Stimulated activated CD4-positive, alpha-beta T cell treated with anti-CD3 and anti-CD28 coated beads, Interleukin-1b, Interleukin-23, amount 100 ng/mL, for 4 hours (primary cell): ENCODE measurements at places on chromosomes 6 and 20.
A peak's percentile ranks its signal among the peaks of the same experiment; 100 is the strongest.

- DNase-seq: no peak
Observed at GRCh38 chr6:152471456-152472265, 165.5 kb downstream of the SYNE1 start.

DNA sequence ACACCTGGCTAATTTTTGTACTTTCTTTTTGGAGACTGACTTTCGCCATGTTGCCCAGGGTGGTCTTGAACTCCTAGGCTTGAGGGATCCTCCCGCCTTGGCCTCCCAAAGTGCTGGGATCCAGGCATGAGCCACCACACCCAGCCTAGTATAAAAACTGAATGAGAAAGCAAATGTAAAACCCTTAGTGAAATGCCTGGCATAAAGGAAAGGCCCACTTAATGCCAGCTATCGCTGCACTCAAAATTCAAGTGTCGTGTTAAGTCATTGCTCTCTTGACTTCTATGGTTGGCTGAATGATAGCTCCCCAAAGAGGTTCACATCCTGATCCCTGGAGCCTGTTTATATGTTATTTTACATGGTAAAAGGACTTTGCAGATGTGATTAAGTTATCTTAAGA, 54.4 kb upstream of the PNRC1 start:
- no peak for DNase-seq

- DNase-seq: no peak
Observed at GRCh38 chr6:137095093-137095492, 50.3 kb upstream of the IL20RA start.

DNA sequence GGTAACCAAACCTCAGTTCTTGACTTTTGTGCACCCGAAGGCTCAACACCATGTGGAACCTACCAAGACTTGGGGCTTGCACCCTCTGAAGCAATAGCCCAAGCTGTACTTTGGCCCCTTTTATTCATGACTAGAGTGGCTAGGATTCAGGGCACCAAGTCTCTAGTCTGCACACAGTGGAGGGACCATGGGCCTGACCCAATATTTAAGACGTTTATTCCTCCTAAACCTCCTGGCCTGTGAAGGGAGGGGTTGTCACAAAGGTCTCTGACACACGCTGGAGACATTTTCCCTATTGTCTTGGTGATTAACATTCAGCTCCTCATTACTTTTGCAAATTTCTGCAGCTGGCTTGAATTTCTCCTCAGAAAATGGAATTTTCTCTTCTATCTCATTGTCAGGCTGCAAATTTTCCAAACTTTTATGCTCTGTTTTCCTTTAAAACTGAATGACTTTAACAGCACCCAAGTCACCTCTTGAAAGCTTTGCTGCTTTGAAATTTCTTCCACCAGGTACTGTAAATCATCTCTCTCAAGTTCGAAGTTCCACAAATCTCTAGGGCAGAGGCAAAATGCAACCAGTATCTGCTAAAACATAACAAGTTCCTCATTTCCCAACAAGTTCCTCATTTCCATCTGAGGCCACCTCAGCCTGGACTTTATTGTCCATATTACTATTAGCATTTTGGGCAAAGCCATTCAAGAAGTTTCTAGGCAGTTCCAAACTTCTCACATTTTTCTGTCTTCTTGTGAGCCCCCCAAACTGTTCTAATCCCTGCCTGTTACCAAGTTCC, 481.4 kb upstream of the BTBD3 start:
- DNase-seq: no peak

DNA sequence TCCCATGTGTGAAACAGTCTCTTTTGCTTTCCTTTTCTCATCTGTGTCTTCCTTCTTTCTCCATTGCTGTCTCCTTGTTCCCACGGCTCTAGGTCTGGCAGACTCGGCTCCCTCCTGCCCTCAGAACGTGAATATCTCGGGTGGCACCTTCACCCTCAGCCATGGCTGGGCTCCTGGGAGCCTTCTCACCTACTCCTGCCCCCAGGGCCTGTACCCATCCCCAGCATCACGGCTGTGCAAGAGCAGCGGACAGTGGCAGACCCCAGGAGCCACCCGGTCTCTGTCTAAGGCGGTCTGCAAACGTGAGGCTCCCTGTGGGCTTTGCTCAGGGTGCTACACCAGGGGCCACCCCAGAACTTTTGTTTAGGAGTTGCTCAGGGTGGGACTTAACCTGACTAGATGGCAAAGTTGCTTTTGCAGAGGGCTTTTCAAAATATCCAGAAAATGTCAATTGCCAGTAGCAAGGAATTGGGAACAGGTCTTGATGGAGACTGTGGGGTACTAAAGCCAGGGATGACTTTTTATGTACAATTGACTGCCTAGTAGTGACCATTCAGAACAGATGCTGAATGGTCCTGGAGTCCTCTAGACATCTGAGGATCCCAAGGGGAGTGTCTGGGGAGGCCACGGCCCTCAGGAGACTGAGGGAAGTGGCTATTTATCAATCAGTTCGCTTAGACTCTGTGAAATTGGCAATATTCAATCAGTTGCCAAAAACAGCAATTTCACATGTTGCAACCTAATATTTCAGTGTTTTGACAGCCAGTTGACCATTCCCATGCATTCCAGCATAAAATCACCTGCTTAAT, 550 bp downstream of the C2 start:
- no peak for DNase-seq

DNA sequence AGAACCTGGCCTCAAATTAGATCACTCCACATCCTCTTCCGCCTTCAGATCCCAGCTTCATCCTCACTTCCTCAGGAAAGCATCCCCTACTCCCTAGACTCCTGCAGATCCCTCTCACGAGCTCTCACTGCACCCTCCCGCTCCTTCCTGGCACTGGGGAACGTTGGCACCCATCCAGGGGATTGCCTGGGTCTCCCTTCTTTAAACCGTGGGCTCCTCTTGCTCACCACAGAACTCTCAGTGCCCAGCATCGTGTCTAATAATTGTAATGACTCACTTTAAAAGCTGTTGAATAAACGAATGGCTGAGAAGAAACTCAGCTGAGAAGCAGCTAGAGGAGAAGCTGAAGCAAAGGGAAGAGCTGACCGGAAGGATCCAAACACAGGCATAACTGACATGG, 20.4 kb downstream of the ZC3H12D start:
- no peak for DNase-seq

DNA sequence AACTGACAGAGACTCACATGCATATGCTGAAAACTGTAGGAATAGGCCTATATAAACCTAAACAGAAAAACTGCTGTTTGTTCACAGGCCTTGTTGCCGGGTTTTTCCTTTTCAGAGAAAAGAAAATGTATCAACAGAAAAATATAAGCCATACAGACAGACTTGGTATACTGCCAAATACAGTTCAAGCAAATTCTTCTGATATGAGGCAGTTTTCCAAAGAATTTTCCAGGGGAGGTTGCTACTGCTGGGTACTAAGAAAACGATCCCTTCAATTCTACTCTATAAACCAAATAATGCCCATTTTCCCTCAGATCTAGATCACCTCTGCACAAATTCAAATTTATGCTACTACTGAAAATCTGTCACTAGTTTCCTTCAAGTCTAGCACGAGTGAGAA, 59.4 kb downstream of the ME1 start:
- DNase-seq: no peak

DNA sequence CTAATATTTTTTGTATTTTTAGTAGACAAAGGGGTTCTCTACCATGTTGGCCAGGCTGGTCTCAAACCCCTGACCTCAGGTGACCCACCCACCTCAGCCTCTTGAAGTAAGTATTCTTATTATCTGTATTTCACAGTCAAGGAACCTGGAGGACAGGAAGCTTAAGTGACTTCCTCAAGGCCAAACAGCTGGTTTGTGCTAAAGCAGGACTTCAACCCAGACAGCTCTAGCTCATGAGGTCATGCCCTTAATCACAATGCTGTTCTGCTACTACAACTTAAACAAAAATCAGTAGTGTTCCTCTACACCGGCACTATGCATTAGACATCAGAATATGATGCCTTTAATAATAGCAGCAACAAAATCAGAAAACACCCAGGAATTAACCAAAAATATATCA, 168.9 kb downstream of the ADGB start:
- no peak for DNase-seq

- DNase-seq: no peak
Observed at GRCh38 chr6:3309391-3310050, 50.8 kb downstream of the PSMG4 start.

DNA sequence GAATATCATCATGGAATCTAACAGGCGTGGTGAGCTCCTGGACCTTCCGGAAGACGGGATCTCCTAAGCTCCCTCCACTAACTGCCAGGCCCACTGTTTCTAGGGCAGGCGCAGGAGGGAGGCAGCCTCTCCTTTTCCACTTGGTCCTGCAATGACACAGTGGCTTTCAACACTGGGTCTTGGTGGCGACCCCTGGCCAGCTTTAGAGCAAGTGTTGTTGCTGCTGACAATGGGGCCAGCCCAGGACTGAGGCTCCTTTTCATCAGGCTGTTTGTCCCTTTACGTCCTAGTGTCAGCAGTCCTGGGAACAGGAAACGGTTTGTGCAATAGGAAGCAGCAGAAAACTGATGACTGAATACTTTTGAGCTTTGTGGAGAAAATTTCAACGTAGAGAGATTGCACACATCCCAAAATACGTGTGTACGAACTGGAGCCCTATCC, 9.7 kb upstream of the QKI start:
- DNase-seq: no peak

DNA sequence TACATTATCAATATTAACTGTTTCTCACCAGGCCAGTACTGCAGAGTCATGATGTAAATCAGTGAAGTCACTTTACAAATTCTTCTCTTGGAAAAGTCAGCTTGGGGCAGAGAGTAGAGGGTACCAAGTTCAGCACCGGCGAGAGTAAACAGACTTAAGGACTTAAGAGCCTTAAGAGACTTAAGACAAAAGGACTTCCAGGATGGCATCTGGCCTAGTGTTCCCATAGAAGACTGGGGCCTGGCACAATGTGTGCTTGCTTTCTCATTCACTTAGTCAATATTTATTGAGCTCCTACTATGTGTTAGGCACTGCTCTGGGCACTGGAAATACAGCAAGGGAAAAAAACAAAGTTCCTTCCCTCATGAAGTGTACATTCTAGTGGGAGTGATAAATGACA, 1.4 kb upstream of the SNPH start:
- DNase-seq: no peak

GRCh38 chr6:90103056-90103800, 193.4 kb downstream of the BACH2 start:
- DNase-seq: no peak

- no peak for DNase-seq
Observed at GRCh38 chr20:11797156-11797555, 120.5 kb upstream of the BTBD3 start.

DNA sequence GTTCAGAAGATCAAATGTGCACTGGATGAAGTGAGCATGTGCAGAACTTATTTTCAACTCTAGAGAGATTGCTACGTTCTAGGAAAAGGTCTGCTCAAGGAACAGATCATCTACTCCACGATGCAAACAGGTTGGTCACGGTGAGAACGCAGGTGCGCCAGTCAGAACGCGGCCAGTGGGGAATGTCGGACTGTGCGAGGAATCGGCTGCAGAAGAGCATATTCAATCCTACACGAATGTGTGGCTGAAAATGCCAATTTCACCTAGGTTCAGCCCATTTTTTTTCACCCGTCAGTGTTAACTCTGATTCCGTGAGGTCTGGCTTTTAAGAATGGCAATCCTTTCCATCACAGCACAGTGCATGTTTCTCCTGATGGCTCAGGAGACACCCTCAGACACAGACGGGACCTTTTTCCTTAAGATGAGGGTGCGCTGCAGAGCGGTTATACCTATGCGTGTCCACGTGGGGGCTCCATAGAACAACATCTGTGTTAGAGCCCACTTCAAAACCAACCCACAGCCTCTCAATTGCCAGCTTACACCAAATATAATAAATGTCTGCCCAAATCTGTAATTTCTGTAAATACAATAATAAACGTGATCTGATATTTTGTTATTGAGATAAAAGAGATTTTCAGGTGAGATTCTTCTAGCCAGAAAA, 250.4 kb downstream of the FOXA2 start:
- DNase-seq: no peak

GRCh38 chr6:221531-222349, 70.5 kb upstream of the DUSP22 start:
- DNase-seq: no peak

DNA sequence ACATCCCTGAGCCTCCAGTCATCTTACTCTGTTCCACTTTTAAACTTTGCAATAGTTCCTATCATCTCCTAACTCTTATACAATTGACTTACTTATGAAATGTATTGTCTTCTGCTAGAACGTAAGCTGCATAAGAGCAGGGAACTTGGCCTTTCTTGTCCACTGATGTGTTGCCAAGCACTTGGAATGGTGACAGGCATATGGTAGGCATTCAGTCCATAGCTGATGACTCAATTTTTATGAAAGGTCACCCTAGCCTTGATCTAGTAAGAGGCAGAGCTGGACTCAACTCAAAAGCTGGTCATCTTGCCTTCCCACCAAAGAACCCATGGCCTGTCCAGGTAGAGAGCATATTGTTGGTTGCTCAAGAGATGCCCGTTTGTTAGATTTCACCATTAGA, 82.4 kb upstream of the FAM184A start:
- no peak for DNase-seq

GRCh38 chr20:38076548-38076947, 43.0 kb downstream of the RPRD1B start:
- no peak for DNase-seq

DNA sequence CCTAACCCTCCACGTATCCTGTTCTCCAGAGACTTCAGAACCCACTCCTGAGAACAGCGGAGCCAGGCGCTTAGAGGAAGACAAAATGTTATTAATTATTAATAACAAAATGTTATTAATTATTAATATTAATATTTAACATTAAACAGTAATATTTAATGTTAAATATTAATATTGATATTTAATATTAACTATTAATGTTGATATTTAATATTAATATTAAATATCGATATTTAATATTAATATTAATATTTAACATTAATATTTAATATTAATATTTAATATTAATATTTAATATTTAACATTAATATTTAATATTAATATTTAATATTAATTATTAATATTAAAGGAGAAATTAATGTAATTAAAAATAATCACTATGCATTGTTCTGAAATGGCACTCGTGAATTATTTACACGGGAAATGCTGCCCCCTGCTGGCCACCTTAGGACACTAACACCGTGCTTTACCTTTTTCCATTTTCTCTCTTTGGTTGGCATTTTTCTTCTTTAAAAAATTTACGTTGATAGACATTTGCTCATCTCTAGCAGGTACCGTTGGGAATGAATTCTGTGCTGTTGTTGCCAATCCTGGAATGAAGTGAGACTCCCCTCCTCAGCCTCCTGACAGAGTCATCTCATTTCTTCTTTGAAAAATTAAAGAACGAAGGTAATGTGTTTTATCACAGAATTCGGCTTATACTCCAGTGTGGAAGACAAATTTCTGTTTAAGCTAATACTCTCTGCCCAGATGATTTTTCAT, 7.5 kb upstream of the GGTLC1 start:
- DNase-seq: peak; percentile 63

DNA sequence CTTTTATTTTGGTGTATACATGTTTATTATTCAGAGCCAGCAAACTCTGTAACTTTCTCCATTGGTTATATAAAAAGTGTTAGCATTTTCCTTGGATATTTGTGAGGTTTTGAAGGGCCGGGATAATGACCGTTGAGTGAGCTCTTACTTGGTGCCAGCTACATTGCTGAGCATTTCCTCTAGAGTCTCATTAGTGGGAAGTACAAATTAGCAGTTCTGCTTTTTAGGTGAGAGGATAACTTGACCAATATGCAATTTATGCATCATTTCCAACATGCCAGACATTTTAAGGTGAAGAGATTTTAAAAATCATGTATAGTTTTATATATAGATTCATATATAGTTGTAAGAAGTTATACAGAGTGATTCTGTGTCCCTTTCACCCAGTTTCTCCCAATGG, 84.3 kb downstream of the CARMIL1 start:
- DNase-seq: no peak

- no peak for DNase-seq
Observed at GRCh38 chr6:107641500-107641941, 151.6 kb downstream of the SOBP start.

- DNase-seq: no peak
Observed at GRCh38 chr6:1654054-1654453, 44.3 kb downstream of the FOXC1 start.
